A549 (cell line): ENCODE measurements at places on chromosomes 16 and 17.

- DNase-seq = no peak
Observed at GRCh38 chr17:71464241-71464640, 656.6 kb upstream of the SOX9 start.

- no peak for DNase-seq
Observed at GRCh38 chr17:45980855-45981254, 18.2 kb upstream of the STH start.

DNA sequence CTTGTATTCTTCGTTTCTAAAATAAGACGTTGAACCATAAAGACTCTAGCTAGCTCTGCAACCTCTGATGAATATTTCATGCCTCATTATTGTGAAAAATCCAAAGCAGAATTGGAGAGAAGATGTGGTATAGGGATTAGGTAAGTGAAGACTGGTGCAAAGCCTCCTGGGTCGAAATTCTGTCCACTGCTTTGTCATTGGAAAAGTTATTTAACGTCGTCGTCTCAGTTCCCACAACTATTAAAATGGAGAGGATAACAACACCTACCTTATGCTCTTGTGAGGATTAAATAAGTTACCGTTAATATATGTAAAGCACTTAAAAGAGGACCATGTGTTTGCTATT is 1.4 kb upstream of the PRPSAP2 start:
- DNase-seq = no peak

- DNase-seq = no peak
Observed at GRCh38 chr17:54882950-54883349, 17.7 kb upstream of the TOM1L1 start.

- peak; percentile 61 for DNase-seq
Observed at GRCh38 chr16:1413684-1414531, 596 bp downstream of the UNKL start.

- DNase-seq = no peak
Observed at GRCh38 chr16:49396206-49396720, 22.7 kb downstream of the C16orf78 start.

DNA sequence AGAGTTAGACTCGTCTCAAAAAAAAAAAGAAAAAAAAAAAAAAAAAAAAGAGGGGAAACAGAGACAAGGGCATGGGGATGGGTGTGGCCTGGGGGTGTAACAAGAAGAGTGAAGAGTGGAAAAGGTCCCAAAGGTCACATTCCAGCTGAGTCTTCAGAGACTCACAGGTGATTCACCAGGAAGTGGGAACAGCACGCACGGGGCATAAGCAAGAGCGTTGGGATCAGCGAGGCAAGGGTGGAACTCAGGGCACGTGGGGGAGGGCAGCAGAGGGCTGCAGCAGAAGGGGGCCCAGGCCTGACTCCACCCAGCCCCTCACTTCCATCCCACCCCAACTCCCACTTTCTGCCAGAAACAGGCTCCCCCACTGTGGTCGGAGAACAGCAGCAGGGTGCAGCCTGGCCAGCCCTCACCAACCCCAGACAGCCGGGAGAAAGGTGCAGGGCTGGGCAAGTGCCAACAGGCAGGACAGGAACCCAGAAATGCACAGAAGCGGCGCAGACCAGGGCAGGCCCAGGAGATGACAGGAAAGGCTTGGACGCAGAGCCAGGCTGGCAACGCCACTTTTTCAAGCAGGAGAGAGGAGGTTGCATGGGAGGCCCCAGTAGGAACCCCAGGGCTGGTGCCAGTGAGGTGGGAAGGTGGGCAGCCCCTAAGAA is 3.3 kb downstream of the MEAK7 start:
- peak; percentile 75 for DNase-seq

DNA sequence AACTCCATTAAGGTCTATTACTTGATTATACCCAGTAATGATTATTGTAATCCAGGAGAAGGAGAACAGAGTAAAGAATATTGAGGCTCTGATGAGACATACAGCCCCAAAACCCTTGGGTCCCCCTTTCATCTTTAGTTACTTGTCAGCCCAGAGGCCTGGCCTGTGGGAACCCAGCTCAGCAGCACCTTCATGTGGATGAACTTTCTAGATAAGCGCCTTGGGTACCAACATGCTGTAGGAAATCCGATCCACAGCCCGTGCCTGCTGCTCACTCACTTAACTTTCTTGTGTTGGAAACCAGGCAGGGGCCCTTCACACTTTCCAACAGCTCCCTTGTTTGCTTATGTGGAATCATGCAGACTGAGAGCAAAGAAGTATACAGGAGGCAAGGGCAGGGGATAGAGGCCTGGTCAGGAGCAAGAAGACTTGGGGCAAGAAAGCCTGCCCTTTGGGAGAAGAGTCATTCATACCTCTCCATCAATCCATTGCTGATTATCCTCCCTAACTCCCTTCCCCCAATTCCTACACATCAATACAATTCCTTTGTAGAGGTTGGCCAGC is 64.0 kb upstream of the SOX9 start:
- DNase-seq = no peak

GRCh38 chr16:31714903-31715504 is 158.6 kb upstream of the ZNF267 start:
- DNase-seq = no peak

GRCh38 chr16:87185983-87186382 is 131.2 kb downstream of the C16orf95 start:
- DNase-seq = no peak

GRCh38 chr16:54135361-54136275 is 151.0 kb downstream of the IRX3 start:
- DNase-seq = peak; percentile 4

GRCh38 chr17:62950067-62950466 is 16.0 kb upstream of the TANC2 start:
- DNase-seq = no peak

DNA sequence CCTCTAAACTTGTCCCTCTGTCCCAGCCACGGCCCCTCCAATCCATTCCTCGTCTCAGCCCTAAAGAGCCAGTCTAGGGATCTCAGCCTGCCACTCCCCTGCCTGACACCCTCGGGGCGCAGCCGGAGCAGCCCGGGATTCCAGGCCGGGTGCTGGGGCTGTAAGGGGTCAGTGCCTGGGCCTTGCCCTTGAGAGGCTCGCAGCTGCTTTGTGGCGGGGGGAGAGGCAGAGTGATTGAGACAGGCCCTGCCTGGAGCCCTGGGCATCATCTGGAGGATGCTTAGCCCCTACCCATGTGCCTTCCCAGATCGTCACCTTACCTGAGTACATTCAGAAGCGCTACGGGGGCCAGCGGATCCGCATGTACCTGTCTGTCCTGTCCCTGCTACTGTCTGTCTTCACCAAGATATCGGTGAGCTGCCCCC is 8.3 kb downstream of the SLC5A10 start:
- no peak for DNase-seq

GRCh38 chr17:1011138-1011537 is 14.2 kb downstream of the TIMM22 start:
- DNase-seq = no peak

DNA sequence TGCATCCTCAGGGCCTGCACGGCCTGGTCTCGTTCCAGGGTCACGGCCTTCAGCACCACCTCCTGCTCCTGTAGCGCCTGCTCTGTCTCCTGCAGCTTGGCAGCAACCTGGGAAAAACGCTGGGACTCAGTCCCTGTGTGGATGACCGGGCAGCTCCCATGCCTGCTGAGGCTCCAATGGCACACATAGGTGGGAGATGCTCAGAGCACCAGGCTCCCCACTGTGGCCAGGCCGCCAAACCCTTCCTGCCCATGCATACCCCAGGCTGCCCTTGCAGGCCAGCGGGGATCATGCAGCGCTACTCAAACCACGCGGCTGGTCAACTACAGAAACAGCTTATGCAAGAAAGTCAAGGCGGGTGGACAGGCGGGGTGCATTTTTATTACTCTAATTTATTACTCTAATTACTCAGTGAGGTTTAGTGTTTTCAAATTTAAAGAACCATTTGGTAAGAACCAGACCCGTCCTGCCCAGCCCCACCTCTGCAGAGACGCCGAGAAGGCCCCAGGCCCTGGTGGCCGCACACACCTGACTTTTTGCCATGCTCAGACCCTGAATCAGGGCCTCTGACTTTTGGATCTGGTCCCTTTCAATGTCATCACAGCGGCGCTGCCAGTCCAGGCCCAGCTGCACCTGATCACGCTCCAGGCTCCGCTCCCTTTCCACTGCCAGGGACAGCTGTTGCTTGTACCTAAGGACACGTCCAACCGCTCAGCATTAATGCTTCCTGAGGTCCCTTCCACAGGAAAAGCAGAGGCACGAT is 34.0 kb downstream of the CCDC57 start:
- DNase-seq = no peak

GRCh38 chr16:76696876-76697275 is 419.7 kb downstream of the CNTNAP4 start:
- no peak for DNase-seq

- DNase-seq = no peak
Observed at GRCh38 chr17:82052638-82053059, 951 bp downstream of the GPS1 start.
